Fibroblast of the aortic adventitia (primary cell): ENCODE measurements at places on chromosomes 13 and 19. TPM values are rescaled to one million over a fixed set of nuclear protein-coding genes. Genes with fewer than 3 reads are reported as not detected.

The KDELR1 gene
- 23.7 and 140 TPM in 2 replicates for total RNA-seq

The KLK7 gene
- total RNA-seq = 0.18 TPM in 1 of 2 replicates, not detected in the other

The KLC3 gene
- total RNA-seq = not detected in 2 replicates

The ZNF132 gene
- 9.2 and 10.8 TPM in 2 replicates for total RNA-seq

The SHISA7 gene
- total RNA-seq = not detected in 2 replicates

The PCSK4 gene
- 0.25 and 2.2 TPM in 2 replicates for total RNA-seq

The LILRA1 gene
- not detected in 2 replicates for total RNA-seq

The BEST2 gene
- not detected in 2 replicates for total RNA-seq

The POLR2I gene
- 33.2 and 37.9 TPM in 2 replicates for total RNA-seq

The ZNF536 gene
- total RNA-seq = 0.33 and 0.90 TPM in 2 replicates

The TMEM238 gene
- total RNA-seq = not detected in 2 replicates

The ZNF726 gene
- 0.33 and 3.2 TPM in 2 replicates for total RNA-seq

The CYP4F8 gene
- total RNA-seq = not detected in 2 replicates

- no peak for DNase-seq
These were observed 301.9 kb downstream of the SPRY2 start for GRCh38 chr13:80039000-80039399.

DNA sequence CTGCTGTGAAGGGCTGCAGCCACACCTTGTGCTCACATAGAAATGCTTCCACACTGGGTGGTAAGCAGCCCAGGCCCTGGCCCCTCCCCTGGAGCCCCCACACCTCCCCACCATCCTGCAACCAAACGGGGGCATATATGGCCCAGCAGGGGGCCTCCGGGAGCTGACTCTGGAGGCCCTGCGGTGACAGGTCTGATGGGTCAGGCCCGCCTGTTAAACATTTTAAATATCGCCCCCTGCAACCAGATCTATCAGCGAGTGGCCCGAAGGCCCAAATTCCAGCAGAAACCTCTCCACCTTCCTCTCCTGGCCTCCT is 48.0 kb upstream of the KATNAL1 start:
- no peak for DNase-seq

GRCh38 chr13:99217461-99218110 is 16.9 kb downstream of the UBAC2 start:
- DNase-seq = no peak

DNA sequence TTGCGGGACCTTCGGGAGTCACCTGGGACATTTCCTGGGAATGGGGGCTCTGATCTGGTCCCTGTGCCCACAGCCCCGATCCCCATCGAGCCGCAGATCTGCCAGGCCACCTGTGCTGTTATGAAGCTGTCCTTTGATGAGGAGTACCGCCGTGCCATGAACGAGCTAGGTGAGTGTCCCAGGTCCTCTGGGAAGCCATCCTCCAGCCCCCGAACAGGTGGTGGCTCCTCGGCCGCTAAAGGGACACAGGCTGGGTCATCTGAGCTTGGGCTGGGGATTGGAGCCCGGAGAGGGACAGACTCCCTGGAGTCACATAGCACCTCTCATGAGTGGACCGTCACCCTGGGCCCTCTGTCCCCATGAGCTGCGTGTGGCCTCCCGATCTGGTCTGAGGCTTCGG is 8.0 kb downstream of the APC2 start:
- no peak for DNase-seq

DNA sequence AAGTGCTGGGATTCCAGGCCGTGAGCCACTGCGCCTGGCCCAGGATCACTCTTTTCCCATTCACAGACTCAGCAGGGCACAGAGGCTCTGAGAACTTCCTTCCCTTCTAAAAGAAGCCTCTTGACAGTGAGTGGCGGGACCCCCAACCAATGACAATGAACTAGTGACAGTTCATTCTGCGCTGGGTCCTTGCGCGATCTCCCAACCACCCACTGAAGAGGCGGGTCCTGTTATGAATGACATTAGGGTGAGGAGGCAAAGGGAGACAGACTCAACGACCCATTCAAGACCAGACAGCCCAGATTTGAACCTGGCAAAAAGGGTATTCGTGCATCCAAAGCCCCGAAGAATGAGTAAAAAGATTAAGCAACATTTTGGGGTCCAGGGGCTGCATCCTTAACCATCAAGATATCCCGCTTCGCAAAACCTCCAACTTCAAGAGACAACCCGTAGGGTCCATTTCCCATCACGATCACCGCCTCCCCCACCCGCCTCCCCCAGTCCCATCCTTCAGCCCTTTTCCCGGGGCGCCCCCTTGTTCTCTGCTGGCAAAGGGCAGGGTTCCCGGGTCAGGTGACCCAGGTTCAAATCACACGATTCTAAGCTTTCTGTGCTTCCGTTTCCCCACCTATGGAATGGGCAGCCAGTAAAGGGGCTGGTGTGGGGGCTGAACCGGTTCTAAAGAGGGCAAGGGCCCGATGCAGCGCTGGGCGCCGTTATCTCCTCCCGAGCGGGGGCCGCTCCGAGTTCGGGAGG is 719 bp downstream of the SUGP2 start:
- peak; percentile 93 for DNase-seq

- DNase-seq = no peak
These were observed 17.8 kb downstream of the POU2F2 start for GRCh38 chr19:42114412-42114811.

- peak; percentile 51 for DNase-seq
These were observed 246.9 kb downstream of the DCLK1 start for GRCh38 chr13:35884211-35884760.

DNA sequence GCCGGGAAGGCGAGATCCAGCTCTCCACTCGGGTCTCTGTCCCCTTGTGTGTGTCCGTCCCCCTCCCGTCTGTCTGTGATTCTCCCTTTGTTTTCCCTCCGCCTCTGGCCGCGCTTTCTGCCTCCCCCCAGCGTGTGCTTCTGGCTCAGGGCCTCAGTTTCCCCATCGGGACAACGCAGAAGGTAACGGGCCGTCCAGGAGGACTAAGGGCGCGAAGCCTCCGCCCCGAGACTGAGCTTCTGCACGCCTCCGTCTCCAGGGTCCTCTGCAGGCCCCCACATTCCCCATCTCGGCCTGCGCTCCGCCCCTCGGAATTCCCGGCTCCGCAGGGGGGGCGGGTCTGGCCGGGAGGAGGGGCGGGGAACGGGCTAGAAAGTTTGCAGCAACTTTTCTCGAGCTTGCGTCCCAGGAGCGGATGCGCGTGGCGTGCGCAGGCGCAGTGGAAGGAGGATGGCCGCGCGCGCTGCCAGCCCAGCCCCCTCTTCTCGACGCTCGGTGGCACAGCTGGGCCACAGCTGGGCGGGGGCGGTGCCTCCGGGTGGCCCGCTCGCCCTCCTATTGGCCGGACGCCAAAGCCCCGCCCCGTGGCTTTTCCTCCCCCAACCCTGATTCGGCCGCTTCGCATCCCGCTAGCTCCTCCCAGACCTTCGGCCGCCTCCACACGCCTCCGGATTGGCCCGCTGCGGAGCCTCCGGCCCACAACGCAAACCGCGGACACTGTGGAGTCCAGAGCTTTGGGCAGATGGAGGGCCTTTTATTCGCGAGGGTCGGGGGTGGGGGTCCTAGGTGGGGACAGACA is at the start of gene SIX5:
SIX5 (minus strand) TSS at position 269 of the 799 bp plus-strand sequence. CDS start 408 bp downstream, outside the sequence.
- DNase-seq = peak; percentile 97

GRCh38 chr13:42625611-42626010 is 51.7 kb downstream of the TNFSF11 start:
- no peak for DNase-seq

DNA sequence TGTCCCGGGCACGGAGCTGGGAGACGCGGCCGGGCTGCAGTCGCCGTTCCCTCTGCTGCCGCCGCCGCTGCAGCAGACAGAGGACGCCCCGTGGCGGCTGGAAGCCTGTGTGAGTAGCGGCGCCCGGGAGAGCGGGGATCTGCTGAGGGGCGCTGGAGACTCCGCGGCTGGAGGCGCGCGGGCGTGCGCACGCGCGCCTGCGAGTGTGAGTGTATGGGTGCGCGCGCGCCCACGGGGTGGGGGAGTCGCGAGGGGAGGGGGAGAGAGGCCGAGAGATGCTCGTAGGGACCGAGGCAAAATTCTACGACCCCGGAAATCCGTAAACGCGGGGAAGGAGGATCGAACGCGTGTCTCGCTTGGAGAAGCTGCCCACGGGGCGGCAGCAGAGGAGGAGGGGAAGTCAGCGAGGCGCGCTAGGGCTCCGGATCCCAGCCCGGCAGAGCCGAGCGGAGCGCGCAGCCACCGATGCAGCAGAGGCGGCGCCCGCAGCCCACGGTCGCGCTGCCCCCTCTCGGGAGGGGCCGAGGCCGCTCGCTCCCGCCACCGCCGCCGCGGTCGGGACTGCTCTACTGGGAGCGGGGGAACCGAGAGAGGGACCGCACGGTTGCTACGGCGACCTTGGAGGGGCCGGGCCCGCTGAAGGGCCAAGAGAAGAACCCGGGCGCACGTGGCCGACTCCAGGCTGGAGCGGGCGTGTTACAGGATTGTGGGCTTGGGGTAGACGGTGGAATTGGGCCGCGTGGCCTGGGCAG is at the start of gene ENOX1:
ENOX1 (minus strand) TSS at position 207 of the 752 bp plus-strand sequence.
- peak; percentile 84 for DNase-seq

DNA sequence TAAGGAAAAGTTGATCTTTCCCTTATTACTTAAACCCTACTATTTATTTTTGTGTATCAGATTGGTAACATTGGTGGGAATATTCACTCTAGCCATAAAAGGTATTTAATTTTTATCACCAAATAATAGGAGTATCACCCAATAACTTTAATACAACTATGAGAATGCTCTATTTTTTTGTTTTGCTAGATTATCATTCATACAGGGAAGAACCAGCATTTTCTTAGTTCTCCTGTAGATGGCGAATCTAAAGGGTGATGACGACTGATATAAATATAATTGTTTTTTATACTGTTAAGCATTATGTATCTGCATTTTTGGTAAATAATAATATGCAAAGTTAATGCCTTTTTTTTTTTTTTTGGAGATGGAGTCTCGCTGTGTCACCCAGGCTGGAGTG is 7.9 kb upstream of the FRY start:
- DNase-seq = no peak

- no peak for DNase-seq
These were observed 6.7 kb upstream of the PPP5C start for GRCh38 chr19:46340051-46340659.

- no peak for DNase-seq
These were observed 16.7 kb upstream of the SPART start for GRCh38 chr13:36362914-36363313.

GRCh38 chr19:45681391-45682015 is 10.2 kb downstream of the SNRPD2 start:
- DNase-seq = peak; percentile 69

GRCh38 chr13:75395066-75395465 is 86.9 kb downstream of the TBC1D4 start:
- DNase-seq = no peak

DNA sequence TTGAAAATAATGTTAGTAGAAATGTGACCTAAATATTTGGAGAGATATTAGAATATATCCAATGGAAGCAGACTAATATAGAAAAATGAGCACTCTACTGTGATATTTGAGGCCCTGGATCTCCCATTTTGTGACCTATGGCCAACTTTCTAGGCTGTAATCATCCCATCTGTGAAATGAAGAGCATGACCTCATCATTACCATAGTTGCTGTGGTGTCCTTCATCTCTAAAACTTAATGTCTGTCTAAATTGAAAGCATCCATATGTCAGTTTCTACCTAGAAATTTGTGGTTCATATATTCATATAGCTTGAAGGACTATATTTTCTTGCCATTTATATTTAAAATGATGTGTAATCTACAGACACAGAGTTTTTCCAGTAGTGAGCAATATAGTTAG is 41.6 kb downstream of the PAN3 start:
- no peak for DNase-seq

- DNase-seq = no peak
These were observed 5.6 kb upstream of the CD33 start for GRCh38 chr19:51219307-51219706.

DNA sequence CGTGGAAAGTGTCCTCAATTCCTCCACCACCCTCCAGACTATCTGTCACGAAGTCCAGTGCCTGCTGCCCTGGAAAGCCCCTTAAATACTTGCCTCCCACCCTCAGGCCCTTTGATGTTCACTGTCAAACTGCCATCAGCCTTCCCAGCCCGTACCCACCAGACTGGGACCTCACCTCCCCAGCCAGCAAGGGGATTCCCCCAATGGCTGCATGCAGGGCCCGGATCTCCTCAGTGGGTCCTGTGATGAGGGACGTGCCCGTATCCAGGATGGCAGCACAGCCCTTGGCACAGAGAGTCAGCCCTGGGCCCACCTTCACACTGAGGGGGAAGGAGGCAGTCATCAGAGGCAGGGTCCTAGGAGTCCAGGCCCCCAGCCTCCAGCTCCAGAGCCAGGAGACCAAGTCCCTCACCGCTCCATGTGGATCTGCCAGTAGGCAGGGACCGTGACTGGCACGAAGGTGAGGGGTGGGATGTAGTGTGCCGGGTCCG is 6.1 kb downstream of the NAPSA start:
- DNase-seq = no peak

DNA sequence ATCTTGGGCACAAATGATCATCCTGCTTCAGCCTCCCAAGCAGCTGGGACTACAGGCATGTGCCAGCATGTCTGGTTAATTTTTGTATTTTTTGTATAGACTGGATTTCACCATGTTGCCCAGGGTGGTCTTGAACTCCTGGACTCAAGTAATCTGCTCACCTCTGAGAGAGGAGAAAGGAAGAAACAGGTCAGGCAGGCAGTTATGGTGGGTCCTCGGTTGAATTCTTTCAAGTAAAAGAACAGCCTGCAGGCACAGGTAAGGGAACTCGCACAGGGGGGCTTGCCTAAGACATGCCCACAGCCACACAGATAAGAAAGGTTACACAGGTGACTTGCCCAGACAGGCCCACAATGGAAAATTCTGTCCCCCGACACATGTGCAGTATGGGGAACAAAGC is 34.8 kb upstream of the CYSLTR2 start:
- DNase-seq = no peak

DNA sequence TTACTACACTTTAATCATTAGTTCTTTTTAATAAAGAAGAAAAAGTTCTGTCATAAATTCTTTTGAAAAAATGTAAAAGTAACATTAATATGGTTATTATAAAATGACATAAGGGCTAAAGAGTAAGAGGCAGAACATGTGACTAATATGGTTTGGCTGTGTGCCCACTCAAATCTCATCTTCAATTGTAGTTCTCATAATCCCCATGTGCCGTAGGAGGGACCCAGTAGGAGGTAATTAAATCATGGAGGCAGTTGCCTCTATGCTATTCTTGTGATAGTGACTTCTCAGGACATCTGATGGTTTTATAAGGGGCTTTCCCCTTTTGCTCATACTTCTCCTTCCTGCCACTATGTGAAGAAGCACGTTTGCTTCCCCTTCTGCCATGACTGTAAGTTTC is 104.5 kb downstream of the UGGT2 start:
- peak; percentile 15 for DNase-seq

DNA sequence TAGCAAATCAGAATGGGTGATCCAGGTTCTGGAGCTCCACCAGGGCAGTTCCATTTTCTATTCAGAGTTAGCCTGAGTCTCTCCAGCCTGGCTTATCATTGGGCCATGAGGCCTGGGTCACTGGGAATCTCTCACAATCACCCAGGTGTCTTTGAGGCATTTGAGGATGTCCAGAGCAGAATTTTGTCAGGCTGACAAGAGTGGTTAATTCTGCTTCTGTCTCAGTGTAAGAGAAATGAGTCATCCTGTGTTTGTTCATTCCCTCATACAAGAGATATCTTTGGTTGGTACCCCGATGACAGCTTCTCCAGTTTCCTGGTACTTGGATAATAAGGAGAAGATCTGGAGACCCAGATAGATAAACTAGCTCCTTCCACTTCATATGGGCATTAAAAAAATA is 10.4 kb downstream of the ZNF93 start:
- DNase-seq = no peak

- peak; percentile 52 for DNase-seq
These were observed 73.1 kb downstream of the TNFSF13B start for GRCh38 chr13:108342369-108343289.
